ENCODE measurements at places on chromosomes 6 and 20.

GRCh38 chr20:42494290-42494689, 695.4 kb downstream of the PTPRT start:
- no peak for DNase-seq

GRCh38 chr20:58617158-58617557, 33.9 kb upstream of the STX16 start:
- DNase-seq = no peak

GRCh38 chr20:8662433-8662954, 406.4 kb upstream of the PLCB4 start:
- no peak for DNase-seq

DNA sequence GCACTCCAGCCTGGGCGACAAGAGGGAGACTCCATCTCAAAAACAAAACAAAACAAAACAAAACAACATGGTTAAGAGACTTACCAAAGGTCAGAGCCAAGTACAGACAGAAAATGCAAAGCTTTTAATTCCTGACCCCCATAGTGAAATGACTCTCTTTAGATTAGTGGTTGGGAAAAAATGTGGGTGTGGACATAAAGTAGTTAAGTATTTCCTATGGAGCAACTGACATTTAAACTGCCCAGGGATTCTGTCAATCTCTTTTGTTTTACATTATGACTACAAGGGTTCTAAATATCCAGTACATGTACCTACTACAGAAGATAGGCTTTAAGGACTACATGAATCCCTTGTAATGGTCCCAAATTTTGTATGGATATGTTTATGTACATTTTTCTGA, 75.1 kb downstream of the IRAK1BP1 start:
- DNase-seq = no peak

DNA sequence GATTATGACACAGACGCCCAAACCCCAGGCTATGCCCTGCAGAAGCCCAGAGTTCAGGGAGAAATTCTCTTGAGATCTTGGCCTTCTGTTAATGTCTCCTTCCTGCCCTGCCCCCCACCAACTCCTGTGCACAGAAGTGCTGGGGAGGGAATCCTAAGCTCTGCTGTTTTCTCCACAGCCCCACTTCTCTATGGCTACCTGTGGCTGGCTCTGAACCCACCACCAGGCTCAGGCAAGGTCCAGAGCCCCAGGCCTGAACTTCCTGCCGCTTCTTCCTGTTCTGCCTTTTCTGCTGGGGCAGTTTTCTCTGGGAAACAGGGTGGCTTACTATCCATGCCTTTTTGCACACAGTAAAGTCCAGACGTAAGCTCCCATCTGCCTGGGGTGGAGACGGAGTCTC, 77.5 kb upstream of the NNAT start:
- DNase-seq = no peak

- no peak for DNase-seq
Measured at GRCh38 chr6:30820193-30820592, 64.1 kb upstream of the DDR1 start.
